Muscle of leg (tissue), 16 donors: ENCODE measurements at places on chromosomes 7 and 10. TPM values are rescaled to one million over a fixed set of nuclear protein-coding genes. Genes with fewer than 3 reads are reported as not detected.

Gene TBC1D12
- total RNA-seq = 11.4 TPM

Gene UBE3C
- 39.4 TPM for total RNA-seq

Gene TSPAN15
- total RNA-seq = 54.0 TPM

Gene OR2A1
- total RNA-seq = 0.13 TPM

Gene MCM10
- 5.1 TPM for total RNA-seq

Gene NRCAM
- total RNA-seq = 17.5 TPM

Gene NEURL1
- 19.8 TPM for total RNA-seq

Gene SOSTDC1
- total RNA-seq = 19.8 TPM

DNA sequence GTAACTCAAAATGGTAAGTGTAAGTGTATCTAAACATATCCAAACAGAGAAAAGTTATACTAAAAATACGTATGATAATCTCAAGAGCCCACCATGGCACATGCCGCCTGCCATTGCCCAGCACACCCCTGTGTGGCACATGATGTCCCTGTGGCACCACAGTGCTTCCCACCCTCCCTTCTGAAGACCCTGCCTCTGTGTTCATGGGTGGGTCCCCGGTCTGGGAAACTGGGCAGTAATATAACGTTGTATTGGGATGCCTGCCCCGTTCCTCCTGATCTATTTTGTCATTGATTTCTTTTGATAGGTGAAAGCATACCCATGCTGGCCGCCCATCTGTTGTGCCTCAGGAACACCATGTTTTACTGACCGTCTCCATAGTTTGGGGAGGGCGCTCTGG, 296.8 kb upstream of the SHH start:
- no peaks in the 10 kb centered on the region for H3K36me3 ChIP-seq

DNA sequence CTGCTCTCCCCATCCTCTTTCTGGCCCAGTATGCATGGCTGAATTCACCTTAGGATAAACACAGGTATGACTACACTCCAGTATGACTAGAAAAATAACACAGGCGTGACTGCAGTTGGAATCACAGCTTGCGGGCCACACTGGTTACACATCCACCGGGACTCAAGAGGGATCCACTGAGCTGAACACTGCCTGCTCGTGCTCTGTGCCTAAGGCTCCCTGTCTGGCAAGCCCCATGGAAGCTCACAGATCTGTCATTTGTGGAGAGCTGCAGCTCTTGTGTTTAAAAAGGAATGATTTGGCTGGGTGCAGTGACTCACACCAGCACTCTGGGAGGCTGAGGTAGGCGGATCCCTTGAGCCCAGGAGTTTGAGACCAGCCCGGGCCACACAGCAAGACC, 26.8 kb downstream of the VOPP1 start:
- H3K4me1 ChIP-seq = peaks cover 8% of the 10 kb centered on the region
- no peaks in the 10 kb centered on the region for H3K36me3 ChIP-seq
- H3K27ac ChIP-seq = no peak overlapping the region
- DNase-seq = no peak
- no peaks in the 10 kb centered on the region for H3K27me3 ChIP-seq

DNA sequence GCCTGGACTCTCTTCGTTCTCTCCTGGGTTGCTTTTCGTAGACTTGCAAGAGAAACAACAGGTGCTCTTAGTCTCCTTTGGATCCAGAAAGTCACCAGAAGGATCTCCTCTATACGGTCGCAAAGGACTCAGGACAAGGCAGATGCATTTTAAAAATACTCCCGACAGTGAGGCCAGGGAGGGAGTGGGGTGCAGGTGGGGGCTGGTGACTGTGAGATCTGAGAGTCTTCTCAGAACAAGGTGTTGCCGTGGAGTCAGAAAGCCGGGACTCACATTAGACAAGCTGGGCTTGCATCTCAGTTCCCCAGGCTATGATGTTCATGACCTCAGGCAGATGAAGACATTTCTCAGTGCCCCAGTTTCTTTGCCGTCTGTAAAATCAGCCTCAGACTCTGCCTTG, 507.2 kb downstream of the TCERG1L start:
- no peaks in the 10 kb centered on the region for H3K27me3 ChIP-seq
- H3K4me1 ChIP-seq = no peaks in the 10 kb centered on the region
- DNase-seq = no peak
- no peak overlapping the region for H3K27ac ChIP-seq
- H3K4me3 ChIP-seq = no peak overlapping the region
- H3K36me3 ChIP-seq = no peaks in the 10 kb centered on the region

DNA sequence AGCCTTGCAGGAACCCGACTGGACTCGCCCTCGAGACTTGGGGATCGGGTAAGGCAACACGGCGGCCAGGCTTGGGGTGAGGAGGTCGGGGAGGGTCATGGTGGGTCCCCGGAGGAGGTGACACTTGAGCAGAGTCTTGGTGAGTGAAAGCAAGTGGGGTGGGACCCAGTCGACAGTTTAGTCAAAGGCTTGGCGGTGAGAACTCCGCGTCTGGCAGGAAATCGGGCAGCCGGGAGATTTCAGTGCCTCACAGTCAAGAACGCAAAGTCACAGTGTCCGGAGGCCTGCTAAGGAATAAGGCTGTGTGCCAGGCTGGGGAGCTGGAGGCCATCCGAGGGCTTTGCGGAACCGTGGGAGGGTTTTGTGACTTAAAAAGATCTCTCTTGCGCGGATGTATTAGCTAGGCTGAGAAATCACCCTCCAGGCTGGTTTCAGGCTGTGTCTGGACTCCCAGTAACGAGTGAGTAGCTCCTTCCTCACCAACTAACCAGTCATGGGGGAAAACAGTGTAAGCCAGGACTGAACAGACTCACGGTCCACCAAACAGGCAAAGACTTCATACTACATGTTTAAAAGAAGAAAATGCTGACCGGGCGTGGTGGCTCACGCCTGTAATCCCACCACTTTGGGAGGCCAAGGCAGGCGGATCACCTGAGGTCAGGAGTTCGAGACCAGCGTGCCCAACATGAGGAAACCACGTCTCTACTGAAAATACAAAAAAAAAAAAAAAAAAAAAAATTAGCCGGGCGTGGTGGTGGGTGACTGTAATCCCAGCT, 613 bp downstream of the AP5Z1 start:
- H3K27ac ChIP-seq = peak overlapping the region; percentile 86
- DNase-seq = peak; percentile 47
- H3K4me1 ChIP-seq = peaks cover 17% of the 10 kb centered on the region
- peak overlapping the region; percentile 100 for H3K4me3 ChIP-seq

DNA sequence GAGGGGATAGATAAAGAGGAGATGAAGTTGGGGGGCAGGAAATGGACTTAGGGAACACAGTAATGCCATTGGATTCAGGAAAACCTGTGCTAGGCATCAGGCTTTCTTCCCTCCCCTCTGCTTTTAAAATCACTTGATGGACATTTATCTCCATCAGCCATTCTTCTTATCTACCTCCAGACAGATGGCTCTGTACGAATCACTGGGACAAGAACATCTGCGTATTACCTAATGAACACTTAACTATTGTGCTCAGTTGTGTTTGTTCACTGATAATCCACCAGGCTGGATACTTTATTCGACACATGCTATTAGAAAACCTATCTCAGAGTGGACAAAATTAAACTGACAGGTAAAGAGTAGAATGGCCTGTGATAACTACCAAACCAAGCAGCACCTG, 40.0 kb downstream of the TNKS2 start:
- no peak overlapping the region for H3K4me3 ChIP-seq
- H3K36me3 ChIP-seq = peaks cover 31% of the 10 kb centered on the region
- no peaks in the 10 kb centered on the region for H3K27me3 ChIP-seq
- no peaks in the 10 kb centered on the region for H3K4me1 ChIP-seq
- DNase-seq = no peak

DNA sequence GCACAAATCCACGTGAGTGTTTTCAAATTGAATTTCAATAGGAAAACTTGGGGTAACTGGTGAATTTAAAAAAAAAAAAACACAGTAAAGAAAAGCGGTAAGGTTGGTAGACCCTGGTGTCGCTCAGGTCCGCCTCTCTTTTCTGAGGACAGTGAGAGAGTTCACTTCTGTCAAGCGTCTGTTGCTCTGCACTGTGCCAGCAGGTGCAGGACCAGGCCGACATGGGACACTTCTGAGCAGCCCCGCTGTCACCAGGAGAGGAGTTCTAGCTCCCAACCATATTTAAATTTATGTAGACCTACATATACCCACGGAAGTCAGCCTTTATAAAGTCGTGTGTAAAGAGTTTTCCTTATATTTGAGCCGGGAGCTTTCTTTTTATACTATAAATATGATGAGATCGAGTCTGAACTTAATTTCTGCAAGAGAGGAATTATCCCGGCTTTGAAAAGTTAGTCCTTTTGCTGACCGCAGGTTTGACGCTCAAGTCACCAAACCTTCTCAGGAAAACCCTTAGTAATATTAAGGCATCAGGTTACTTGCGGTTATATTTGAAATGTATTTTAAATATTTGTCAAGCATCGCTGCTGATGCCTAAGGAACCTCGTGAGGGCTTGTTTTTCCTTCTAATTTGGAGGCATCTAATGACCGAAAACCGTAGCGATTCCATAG, 531 bp downstream of the IKZF1 start:
- H3K36me3 ChIP-seq = no peaks in the 10 kb centered on the region
- H3K27ac ChIP-seq = peak overlapping the region; percentile 13
- DNase-seq = no peak

- no peak overlapping the region for H3K4me3 ChIP-seq
- H3K27me3 ChIP-seq = peaks cover 84% of the 10 kb centered on the region
- peaks cover 8% of the 10 kb centered on the region for H3K4me1 ChIP-seq
- no peak for DNase-seq
- no peaks in the 10 kb centered on the region for H3K36me3 ChIP-seq
- no peak overlapping the region for H3K27ac ChIP-seq
Measured at GRCh38 chr10:98033515-98033914, 3.1 kb upstream of the CRTAC1 start.

DNA sequence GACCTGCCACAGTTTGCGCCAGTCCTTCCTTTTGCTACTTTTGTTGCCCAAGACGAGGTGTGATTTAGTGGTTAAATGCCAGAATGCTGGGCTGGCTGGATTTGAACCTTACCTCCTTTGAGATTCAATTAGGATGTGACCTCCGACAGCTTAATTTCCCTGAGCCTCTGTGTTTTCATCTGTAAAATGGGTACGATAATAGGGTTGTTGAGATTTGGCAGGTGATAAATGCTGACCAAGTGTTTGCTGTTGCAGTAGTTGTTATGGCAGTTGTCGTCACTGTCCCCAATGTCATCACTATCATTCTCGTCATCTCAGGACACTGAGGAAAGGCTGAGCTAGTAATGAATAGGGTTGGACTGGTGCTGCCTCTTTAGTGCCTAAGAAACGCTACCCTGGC, 61.1 kb downstream of the GRK5 start:
- no peak overlapping the region for H3K4me3 ChIP-seq
- H3K27me3 ChIP-seq = no peaks in the 10 kb centered on the region
- H3K4me1 ChIP-seq = peaks cover 37% of the 10 kb centered on the region
- peak overlapping the region; percentile 84 for H3K27ac ChIP-seq

DNA sequence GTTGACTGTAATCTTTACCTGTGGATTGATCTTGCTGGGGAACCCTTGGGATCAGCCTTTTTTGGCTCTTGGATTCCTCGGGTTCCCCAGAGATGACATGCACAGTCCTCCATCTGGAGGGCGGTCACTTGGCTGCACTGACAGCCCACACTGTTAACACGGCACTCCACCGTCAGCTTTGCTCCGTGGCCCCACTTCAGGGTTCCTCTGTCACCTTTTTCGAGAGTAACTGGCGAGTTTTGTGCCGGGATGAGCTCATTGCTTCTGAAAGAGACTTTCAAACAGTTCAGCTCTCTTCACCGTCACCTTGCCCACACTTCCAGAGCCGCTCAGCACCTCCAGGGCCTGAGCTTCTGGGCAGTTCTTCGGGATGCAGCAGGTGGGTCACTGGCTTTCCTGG, 42.4 kb downstream of the PROSER2 start:
- no peak overlapping the region for H3K27ac ChIP-seq
- no peaks in the 10 kb centered on the region for H3K36me3 ChIP-seq
- no peak for DNase-seq
- H3K4me1 ChIP-seq = peaks cover 12% of the 10 kb centered on the region
- H3K27me3 ChIP-seq = peaks cover 12% of the 10 kb centered on the region

GRCh38 chr7:151895008-151895630, 18.2 kb upstream of the PRKAG2 start:
- peaks cover 2% of the 10 kb centered on the region for H3K4me1 ChIP-seq
- no peak overlapping the region for H3K4me3 ChIP-seq
- peaks cover 34% of the 10 kb centered on the region for H3K27me3 ChIP-seq

DNA sequence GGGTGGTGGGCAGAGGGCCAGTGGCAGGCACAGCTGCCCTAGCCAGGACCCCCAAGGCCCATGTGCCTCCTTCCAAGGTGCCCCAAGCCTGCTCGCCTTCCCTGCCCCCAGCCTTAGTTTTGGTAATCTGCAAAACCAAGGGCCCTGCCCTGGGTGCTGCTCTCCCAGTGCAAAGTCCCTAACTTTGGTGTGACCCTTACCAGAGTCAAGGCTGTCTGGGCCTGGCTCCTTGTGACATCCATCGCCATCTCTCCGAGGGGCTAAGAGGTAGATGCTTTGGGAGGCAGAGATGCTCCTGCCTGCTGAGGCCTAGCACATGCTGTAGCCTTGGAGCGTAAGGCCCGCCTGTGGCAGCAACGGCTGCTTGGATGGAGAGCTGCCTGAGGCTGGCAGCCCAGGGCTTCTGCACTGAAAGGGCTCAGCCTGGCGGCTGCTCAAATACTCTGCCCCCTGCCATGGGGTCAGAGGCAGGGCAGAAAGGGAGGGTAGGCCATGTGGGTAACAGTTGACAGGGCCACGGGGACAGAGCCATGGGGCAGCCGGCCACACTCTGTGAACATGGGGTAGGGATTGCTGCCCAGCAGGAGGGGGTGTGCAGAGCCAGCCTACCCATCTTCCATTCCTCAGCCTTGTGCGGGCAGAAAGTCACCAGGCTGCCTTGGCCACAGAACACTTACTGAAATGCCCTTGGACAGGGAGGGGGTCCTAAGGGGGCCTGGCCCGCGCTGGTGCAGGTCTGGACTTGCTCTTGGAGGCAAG, 17.9 kb upstream of the MYL7 start:
- no peak for DNase-seq
- no peaks in the 10 kb centered on the region for H3K36me3 ChIP-seq
- H3K4me1 ChIP-seq = peaks cover 37% of the 10 kb centered on the region
- no peaks in the 10 kb centered on the region for H3K27me3 ChIP-seq
- H3K27ac ChIP-seq = no peak overlapping the region

GRCh38 chr7:50428911-50429310, 21.2 kb downstream of the FIGNL1 start:
- H3K36me3 ChIP-seq = no peaks in the 10 kb centered on the region
- DNase-seq = no peak
- no peaks in the 10 kb centered on the region for H3K27me3 ChIP-seq
- no peak overlapping the region for H3K4me3 ChIP-seq
